ENCODE measurements at places on chromosomes 16 and 17. TPM values are rescaled to one million over a fixed set of nuclear protein-coding genes. Genes with fewer than 3 reads are reported as not detected.

CCDC200 gene
- total RNA-seq = not detected

SAP30BP gene
- total RNA-seq = 106 TPM

VAT1 gene
- total RNA-seq = 10.7 TPM

CD79B gene
- total RNA-seq = 15.0 TPM

BRIP1 gene
- total RNA-seq = 23.8 TPM

DNA sequence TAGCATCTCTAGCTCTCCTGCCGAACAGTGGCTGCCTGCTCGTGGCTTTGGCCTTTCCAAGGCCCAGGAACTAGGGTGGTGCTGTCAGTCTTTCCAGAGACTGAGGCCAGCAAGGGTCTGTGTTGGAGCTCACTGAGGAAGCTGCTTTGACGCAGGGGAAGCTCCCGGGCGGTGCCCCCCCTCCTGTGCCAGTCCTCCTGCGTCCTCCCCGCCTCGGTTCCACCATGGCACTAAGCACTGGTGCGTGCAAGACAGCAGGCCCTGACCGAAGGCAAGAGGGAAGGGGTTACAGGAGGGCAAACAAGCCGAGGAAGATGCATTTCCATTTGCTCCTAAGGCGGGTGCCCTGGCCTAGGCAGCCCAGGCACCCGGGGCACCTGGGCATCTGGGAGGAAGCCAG, 4.5 kb downstream of the CYB561 start:
- no peak for DNase-seq

DNA sequence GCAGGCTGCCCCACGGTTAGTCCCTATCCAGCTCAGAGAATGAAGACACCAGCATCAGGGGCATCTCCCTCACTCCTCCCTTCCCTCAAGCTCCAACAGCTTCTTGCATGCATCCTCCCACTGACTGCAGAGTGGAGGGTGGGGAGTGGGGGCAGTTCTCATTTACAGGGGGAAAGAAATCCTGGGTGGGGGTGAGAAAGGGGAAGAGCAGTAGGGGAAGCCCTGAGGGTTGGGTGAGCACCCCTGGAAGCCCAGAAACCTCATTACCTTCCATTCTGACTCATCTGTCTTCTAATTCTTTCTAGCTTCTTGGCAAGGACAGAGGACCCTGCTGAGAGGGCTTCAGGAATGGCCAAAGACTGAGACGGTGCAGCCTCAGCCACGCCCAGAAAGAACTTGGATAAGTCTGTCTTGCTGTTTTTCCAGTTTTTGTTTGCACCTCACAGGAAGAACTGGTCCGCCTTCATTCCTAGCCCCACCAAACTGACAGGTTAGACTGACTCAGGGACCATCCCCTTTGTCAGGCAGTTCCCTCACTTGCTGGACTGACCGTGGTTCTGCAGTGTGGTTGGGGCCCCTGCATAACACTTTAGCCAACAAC, 52.5 kb upstream of the WSB1 start:
- no peak for DNase-seq

DNA sequence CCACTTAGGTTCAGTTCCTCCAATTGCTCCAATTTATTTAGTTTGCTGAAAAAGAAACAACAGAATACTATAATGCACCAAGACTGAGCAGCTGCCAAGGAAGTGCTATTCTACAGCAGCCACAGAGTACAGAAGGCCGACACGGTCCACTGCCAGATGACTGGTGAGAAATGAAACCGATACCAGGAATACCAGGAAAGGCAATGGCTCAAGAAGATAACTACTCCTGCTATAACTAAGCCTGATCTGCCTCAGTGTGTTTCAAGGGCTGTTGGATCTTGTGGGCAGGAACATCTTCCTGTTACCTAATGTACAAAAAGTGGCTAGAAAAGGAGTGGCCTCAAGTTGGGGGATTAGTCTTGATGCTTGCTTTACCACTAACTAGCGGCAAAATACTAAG, 32.8 kb downstream of the MARVELD3 start:
- DNase-seq = no peak

DNA sequence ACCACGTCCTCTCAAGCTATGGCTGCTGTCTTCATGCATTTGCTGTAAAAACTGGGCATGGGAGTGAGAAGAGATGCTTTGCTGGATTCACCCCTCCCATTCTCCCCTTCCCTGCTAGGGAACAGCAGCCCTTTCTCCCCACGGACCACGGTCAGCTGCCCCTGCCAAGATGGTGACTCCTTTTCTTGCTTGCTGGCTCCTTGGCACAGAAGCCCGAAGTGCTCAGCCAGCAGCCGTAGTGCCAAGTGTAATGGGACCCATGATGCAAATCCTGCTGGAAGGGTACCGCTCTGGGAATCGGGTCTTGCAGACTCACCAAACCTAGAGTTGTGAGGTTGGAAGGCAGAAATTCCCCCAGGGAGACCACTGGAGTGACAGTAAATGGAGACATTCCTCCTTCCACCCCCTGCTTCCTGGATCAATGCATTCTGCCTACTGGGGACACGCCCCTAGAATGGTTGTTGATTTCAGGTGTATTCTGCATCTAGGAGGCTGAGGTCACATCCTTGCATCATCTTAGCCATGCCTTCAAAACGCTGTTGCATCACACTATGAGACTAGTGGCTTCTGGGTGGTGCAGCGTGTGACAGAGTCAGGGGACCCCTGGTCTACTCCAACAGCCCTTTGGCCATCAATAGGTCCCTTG, 63.0 kb upstream of the CBX4 start:
- DNase-seq = no peak

GRCh38 chr17:45990886-45991285, 8.2 kb upstream of the STH start:
- no peak for DNase-seq

- no peak for DNase-seq
Measured at GRCh38 chr17:50865868-50866260, 290 bp downstream of the TOB1 start.

GRCh38 chr16:11157143-11157542, 98.9 kb downstream of the SOCS1 start:
- no peak for DNase-seq

GRCh38 chr17:17017343-17018014, 24.8 kb upstream of the MPRIP start:
- no peak for DNase-seq

DNA sequence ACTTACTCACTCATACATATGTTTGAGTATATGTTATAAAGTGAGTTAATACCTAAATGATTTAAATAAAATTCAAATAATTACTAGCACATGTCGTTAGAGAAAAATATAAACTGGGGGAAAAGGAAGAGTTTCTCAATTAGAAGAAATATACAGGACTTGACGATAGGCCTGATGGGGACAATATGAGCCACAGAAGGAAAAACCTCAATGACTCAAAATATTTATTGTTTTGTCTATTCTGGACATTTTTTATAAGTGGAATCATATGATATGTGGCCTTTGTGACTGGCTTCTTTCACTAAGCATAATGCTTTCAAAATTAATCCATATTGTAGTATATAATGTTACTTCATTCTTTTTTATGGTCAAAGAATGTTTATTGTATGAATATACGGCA, 339.2 kb upstream of the PMFBP1 start:
- no peak for DNase-seq

DNA sequence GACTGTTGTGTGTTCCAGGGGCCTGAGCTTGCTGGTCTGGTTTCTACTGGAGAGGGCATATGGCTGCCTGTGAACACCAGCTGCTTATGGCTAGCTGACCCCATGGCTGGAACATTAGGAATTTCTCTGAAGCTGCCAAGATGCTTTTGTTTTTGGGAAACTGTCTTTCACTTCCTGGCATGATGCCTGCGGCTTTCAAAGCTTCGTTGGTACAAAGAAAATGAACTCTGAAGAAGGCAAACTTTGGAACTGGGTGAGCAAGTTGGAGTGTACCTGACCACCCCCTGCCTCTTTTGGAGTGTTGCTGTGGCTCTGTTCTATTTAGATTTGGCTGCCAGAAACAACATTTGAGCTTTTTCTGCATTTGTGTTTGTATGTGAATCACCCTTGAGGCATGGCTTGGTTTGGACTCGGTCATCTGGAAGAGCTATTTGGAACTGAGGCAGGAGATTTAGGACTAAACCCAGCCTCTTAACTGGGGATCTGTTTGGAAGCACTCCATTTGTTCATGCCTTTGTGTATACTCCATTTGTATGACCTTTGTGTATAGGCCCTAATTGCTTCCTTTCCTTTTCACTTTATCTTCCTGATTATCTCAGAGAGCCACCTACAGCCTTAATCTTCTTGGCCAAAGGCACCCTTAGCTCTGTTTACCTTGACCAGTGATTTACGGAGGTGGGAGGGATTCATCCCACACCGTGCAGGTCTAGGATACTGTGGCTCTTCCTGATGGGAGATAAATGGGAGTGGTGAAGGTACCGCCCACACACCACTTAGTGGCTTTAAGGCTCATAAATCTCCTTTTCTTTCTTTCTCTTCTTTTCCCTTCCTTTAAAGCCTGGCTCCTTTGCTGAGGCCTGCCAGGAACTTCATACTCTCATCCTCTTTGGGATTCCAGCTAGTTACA, 7.3 kb upstream of the CPHXL start:
- no peak for DNase-seq

DNA sequence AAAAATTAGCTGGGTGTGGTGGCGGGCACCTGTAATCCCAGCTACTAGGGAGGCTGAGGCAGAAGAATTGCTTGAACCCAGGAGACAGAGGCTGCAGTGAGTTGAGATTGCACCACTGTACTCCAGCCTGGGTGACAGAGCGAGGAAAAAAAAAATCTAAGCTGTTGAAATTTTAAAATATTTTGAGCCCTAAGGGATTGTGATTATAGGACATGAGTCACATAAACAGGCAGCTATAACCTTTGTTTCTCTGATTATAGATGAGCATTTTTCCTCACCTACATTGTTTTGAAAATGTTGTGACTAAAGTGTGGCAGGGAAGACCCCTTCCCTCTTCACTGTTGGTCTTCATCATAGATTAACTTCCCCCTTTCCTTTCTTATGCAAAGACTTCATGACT, 135.5 kb downstream of the MGAT5B start:
- no peak for DNase-seq

GRCh38 chr16:23578101-23578830, 17.9 kb downstream of the NDUFAB1 start:
- no peak for DNase-seq

GRCh38 chr17:8922451-8922850, 43.1 kb downstream of the PIK3R5 start:
- no peak for DNase-seq

- no peak for DNase-seq
Measured at GRCh38 chr16:48244863-48245195, 729 bp downstream of the LONP2 start.

DNA sequence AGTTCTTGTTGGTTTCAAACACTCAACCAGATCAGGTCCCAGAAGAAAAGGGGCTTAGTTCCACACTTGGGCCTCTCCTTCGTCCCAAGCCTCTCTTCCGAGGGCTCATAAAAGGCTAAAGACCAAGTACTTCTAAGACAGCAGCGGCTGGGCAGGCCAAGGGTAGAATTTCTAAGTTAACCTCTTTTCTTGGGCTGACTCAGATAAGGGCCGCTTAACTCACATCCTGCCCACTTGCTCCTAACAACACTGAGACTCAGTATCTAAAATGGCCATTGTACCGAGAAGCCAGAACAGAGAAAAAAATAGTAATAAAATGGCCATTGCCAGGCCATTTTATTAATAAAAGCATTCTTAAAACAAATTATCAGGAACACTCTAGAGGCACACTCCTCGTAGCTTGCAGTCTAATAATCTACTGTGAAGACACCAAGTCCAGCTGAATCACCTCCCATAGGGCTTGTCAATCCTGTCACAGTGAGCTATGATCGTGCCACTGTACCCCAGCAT, 42.1 kb downstream of the RANBP10 start:
- DNase-seq = no peak

GRCh38 chr17:12928736-12929135, 89.1 kb downstream of the ELAC2 start:
- DNase-seq = no peak

DNA sequence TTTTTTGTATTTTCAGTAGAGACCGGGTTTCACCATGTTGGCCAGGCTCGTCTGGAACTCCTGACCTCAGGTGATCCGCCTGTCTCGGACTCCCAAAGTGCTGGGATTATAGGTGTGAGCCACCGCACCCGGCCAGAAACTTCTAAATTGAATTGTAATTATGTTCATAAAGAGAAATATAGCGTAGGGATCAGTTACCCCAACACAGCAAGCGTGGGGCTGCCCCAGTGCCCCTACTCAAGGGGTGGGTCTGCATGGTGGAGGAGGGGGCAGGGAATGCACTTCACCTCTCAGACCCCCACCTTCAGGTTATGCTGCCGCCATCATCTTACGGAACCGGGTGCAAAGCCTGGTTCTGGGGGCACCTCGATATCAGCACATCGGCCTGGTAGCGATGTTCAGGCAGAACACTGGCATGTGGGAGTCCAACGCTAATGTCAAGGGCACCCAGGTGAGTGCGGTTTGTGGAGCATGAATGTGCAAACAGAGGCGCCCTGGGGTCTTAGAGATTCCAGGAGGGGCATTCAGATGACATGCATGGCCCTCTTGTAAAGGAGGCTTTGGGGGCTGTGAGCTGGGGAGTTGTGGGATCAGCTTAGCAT, 18.0 kb downstream of the ITGAM start:
- no peak for DNase-seq

GRCh38 chr17:55463600-55463999, 42.0 kb upstream of the MMD start:
- DNase-seq = no peak

DNA sequence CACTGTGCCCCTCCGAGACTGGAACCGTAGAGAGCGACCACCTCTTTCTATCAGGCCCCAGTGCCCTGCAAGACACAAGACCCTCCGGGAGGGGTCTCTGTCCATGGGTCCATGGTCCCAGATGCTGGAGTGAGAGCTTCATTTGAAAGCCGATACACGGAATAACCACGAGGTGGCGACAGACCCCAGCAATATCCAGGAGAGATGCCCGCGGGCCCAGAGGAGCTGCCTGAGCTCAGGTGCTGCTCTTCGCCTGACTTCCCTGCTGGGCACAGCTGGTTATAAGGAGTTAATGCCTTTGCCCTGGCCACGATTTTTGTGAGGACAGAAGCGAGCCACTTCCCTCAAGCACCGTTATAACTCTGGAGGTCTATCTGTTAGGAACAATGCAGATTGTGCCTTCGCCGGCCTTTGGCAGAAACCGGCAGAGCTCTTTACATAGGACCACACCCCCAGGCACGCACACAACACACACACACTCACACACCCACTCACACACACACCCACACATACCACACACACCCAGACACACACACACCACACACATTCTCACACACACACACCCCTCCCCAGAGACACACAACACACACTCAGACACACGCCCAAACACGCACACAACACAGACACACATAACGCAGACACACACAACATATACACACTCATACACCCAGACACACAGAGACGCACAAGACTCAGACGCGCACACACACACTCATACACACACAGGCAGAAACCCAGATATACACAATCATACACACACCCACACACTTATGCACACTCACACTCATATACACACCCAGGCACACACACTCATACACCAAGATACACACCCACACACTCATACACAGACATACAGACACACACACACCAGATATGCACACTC, 436.4 kb downstream of the SOX9 start:
- peak; percentile 76 for DNase-seq
